ENCODE measurements at places on chromosomes 1 and 21.
A peak's percentile ranks its signal among the peaks of the same experiment; 100 is the strongest.

GRCh38 chr1:26038477-26038876, 7.4 kb downstream of the SLC30A2 start:
- no peak overlapping the region for H3K27ac ChIP-seq
- H3K4me3 ChIP-seq: no peak overlapping the region
- H3K27me3 ChIP-seq: peaks cover 18% of the 10 kb centered on the region
- H3K36me3 ChIP-seq: no peaks in the 10 kb centered on the region
- no peak for DNase-seq
- H3K4me1 ChIP-seq: peaks cover 19% of the 10 kb centered on the region

DNA sequence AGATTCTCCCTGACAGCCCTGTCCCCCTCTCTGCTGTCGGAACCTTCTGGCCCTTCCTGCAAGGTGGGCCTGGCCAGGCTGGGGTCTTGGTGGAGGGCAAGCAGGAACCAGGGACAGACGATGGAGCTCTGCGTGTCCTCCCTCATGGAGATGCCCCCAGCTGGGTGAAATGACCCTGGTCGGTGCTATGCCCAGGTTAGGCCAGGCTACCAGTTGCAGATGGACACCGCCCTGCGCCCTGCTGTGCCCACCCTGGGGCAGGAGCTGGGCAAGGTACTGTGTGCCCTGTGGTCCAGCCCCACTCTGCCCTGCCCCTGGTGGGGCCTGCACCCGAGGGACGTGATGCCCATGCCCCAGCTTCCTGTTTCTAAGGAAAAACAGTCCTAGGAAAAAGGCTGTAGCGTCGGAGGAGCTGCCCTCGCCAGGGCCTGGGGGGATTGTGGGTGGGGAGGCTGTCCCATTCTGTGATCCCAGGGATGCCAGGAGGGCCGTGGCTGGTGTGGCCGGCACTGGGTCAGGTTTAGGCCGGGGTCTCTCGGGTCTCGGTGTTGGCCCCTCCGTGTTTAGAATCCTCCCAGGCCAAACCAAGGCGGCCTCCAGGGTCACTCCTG, 77.6 kb downstream of the MORN1 start:
- DNase-seq: no peak
- peaks cover 14% of the 10 kb centered on the region for H3K36me3 ChIP-seq
- H3K27ac ChIP-seq: peak overlapping the region; percentile 91
- H3K4me3 ChIP-seq: peak overlapping the region; percentile 56
- H3K4me1 ChIP-seq: peaks cover 39% of the 10 kb centered on the region
- H3K27me3 ChIP-seq: no peaks in the 10 kb centered on the region

DNA sequence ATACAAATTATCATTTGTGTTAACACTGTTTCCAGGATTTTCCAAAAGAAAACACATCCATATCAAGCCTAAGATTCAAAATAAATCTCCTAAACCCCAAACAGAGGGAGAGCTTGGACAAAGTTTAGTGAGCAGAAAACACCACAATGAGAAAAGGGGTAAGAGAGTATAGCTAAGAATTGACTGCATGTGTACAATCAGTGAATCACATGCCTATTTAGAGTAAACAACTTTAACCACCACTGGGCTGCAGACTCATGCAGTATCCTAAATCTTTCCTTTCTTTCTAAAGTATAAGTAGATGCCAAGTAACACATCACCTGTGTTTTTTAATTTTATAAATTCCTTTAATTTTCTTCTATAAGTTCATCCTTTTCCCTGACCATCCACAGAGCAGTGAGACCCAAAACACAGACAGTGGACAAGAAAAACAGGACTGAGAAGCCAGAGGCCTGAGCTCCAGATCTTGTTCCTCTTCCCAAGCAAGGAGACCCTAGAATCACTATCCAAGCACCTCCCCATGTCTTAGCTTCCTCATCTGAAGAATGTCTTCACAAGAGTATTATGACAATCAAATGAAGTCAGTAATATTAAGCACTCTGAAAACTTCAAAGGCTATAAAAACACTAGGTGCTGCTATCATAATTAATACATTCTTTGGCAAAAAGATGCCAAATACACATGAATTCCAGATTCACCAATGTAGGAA, 93.1 kb downstream of the VAV3 start:
- H3K4me3 ChIP-seq: no peak overlapping the region
- no peaks in the 10 kb centered on the region for H3K4me1 ChIP-seq
- H3K27ac ChIP-seq: no peak overlapping the region

- peaks cover 27% of the 10 kb centered on the region for H3K4me1 ChIP-seq
- H3K27ac ChIP-seq: no peak overlapping the region
- peaks cover 24% of the 10 kb centered on the region for H3K36me3 ChIP-seq
These were observed 31.5 kb downstream of the WNT2B start for GRCh38 chr1:112540226-112540794.

- H3K4me1 ChIP-seq: no peaks in the 10 kb centered on the region
- H3K36me3 ChIP-seq: no peaks in the 10 kb centered on the region
- H3K27ac ChIP-seq: no peak overlapping the region
- DNase-seq: no peak
These were observed 323.7 kb downstream of the PLPP3 start for GRCh38 chr1:56255516-56256152.

GRCh38 chr1:209109001-209109785, 474.3 kb upstream of the CAMK1G start:
- no peak overlapping the region for H3K27ac ChIP-seq
- H3K4me1 ChIP-seq: peaks cover 9% of the 10 kb centered on the region
- no peaks in the 10 kb centered on the region for H3K36me3 ChIP-seq
- no peak overlapping the region for H3K4me3 ChIP-seq
- H3K27me3 ChIP-seq: no peaks in the 10 kb centered on the region

DNA sequence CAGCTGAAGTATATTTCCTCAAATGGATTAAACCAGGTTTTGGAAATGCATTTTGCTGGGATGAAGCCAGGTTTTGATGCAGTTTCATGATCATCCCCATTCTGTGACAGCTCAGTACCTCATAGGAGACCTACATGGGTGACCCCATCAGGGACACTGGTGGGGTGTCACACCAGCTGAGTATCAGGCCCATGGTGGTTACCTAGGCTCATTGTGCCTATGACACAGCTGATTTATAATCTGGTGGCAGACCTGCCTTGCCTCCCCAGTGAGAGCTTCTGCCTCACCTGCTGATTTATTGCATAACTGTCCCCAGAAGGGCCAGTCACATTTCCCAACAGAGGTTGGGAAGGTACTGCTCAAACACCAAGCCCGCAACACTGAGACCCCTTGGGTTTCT, 3.8 kb downstream of the NCF2 start:
- H3K4me3 ChIP-seq: no peak overlapping the region
- no peaks in the 10 kb centered on the region for H3K36me3 ChIP-seq
- H3K27ac ChIP-seq: no peak overlapping the region

DNA sequence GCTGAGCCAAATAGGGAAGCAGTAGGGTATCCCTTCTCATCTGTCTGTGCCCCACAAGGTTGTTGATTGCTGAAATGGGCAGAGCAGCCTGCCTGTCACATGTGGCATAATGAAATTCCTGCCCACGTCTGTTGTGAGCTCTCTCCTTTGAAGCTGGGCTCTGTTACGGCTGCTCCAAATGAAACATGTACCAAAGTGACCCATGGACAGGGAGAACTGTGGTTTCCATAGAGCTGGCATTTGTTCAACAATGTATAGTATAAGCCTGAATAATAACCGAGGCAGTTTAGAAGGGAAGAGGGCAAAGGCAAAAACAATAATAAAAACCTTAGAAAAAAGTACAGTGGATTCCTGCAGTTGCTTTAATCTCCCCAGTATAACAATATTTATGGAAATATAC, 149.7 kb downstream of the LYPLAL1 start:
- DNase-seq: no peak
- H3K27ac ChIP-seq: no peak overlapping the region
- H3K36me3 ChIP-seq: no peaks in the 10 kb centered on the region
- no peak overlapping the region for H3K4me3 ChIP-seq
- H3K4me1 ChIP-seq: peaks cover 17% of the 10 kb centered on the region

DNA sequence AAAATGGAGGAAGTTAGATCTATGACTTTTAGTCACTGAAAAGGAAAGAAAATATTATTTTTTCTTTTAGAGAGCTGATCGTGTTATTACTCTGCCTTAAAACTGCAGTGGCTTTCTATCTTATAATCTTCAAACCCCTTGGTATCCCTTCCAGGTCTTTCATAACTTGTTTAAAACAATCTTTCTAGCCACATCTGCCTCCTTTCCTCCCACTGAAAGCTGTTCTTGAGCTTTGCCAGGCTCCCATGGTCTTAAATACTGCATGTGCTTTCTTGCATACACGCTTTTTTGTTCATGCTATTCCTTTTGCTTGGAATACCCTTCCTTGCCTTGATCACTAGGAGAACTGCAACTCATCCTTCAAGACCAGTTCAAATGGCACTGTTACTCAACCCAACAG, 65.9 kb upstream of the GADD45A start:
- H3K36me3 ChIP-seq: no peaks in the 10 kb centered on the region
- DNase-seq: no peak
- peaks cover 22% of the 10 kb centered on the region for H3K4me1 ChIP-seq
- peak overlapping the region; percentile 56 for H3K27ac ChIP-seq
- H3K27me3 ChIP-seq: no peaks in the 10 kb centered on the region

GRCh38 chr1:208534599-208534897, 290.4 kb upstream of the PLXNA2 start:
- H3K27me3 ChIP-seq: no peaks in the 10 kb centered on the region
- H3K36me3 ChIP-seq: no peaks in the 10 kb centered on the region
- no peak overlapping the region for H3K27ac ChIP-seq
- H3K4me3 ChIP-seq: no peak overlapping the region

DNA sequence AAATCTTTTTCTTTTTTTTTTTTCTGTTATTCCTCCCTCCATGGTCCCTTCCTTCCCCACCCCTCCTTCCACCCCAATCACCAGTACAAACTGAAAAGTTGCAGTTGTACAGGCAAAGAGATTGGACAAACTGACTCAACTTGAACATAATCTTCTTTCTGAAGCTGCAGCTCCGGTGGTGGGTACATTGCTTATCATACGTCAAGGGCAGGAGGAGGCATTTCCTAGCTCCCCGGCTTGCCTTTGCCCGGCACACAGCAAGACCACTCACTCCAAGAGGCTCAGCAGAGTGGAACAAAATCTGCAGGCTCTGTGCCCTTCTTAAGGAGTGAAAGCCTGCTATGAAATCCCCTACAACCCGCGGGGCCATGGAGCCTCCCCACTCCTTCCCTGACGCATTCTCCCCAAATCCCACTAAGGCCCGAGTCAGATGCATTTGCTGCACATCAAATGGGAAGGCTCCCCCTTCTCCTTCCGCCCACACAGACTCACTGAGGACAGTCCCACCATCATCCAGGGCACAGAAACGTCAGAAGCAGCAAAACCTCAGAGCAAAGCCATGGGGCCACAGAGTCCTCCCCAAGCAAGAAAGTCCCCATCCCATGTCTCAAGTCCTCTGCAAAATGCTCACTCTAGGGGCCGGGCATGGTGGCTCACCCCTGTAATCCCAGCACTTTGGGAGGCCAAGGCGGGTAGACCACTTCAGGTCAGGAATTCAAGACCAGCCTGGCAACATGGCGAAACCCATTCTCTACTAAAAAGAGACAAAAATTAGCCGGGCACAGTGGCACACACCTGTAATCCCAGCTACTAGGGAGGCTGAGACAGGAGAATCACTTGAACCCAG, 45.9 kb downstream of the SYF2 start:
- DNase-seq: no peak
- H3K27ac ChIP-seq: no peak overlapping the region
- H3K4me3 ChIP-seq: no peak overlapping the region
- H3K27me3 ChIP-seq: no peaks in the 10 kb centered on the region
- peaks cover 6% of the 10 kb centered on the region for H3K4me1 ChIP-seq
- no peaks in the 10 kb centered on the region for H3K36me3 ChIP-seq

DNA sequence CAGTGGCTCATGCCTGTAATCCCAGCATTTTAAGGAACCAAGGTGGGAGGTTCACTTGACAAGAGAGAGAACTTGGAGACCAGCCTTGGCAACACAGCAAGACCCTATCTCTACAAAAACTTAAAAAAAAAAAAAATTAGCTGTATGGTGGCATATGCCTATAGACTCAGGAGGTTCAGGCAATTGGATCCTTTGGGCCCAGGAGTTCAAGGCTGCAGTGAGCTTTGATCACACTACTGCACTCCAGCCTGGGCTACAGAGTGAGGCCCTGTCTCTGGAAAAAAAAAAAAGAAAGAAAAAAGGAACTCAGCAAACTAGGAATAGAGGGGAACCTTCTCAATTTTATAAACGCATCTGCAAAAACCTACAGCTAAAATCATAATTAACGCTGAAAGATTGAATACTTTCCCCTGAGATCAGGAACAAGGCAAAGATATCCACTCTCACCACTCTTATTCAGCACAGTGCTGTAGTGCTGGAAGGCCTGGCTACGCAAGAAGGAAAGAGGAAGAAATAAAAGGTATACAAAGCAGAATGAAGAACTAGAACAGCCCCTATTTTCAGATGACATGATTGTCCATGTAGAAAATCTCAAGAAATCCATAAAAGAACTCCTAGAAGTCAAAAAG, 21.6 kb downstream of the HSF2BP start:
- no peak overlapping the region for H3K27ac ChIP-seq
- 0 out of 2 replicates have a peak, but pooled peaks cover 3% of the 10 kb centered on the region for H3K4me1 ChIP-seq
- no peaks in the 10 kb centered on the region for H3K36me3 ChIP-seq
- no peak for DNase-seq

GRCh38 chr1:10514490-10515235, 39.9 kb downstream of the PEX14 start:
- DNase-seq: peak; percentile 27
- no peaks in the 10 kb centered on the region for H3K27me3 ChIP-seq
- H3K36me3 ChIP-seq: no peaks in the 10 kb centered on the region
- H3K4me3 ChIP-seq: no peak overlapping the region

DNA sequence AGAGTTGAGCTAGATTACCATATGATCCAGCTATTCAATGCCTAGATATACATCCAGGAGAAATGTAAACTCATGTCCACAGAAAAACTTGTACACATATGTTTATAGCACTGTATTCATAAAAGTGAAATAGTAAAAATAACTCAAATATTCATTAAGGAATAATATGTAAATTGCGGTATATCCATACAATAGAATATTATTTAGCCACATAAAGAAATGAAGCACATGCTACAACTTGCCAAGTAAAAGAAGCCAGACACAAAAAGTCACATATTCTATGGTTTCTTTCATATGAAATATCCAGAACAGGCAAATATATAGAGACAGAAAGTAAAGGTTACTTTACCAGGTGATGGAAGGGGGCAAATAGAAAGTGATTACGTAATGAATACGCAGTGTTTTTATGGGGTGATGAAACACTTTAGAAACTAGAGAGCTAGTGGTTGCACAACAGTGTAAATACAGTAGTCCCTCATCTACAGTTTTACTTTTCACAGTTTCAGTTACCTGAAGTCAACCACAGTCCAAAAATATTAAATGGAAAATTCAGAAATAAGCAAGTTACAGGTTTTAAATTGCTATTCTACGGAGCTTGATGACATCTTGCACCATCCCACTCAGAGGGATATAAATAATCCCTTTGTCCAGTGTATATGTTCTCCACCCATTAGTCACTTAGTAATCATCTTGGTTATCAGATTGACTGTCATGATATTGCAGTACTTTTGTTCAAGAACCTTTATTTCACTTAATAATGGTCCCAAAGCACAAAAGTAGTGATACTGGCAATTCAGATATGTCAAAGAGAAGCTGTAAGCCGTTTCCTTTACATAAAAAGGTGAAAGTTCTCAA, 62.3 kb downstream of the ZNF644 start:
- H3K27ac ChIP-seq: no peak overlapping the region
- no peak for DNase-seq
- H3K36me3 ChIP-seq: peaks cover 18% of the 10 kb centered on the region
- H3K27me3 ChIP-seq: no peaks in the 10 kb centered on the region
- H3K4me3 ChIP-seq: no peak overlapping the region

GRCh38 chr21:34509151-34509550, 2.9 kb downstream of the KCNE1 start:
- H3K27ac ChIP-seq: no peak overlapping the region
- H3K4me3 ChIP-seq: no peak overlapping the region
- H3K4me1 ChIP-seq: no peaks in the 10 kb centered on the region
- DNase-seq: no peak
- 0 out of 2 replicates have a peak, but pooled peaks cover 5% of the 10 kb centered on the region for H3K36me3 ChIP-seq
- H3K27me3 ChIP-seq: no peaks in the 10 kb centered on the region
